ENCODE measurements at places on chromosomes 11 and 22. TPM values are rescaled to one million over a fixed set of nuclear protein-coding genes. Genes with fewer than 3 reads are reported as not detected.

The SHANK2 gene
- 18.4 TPM for total RNA-seq

The OR51E2 gene
- total RNA-seq = 1.1 TPM

The ASCL2 gene
- 0.42 TPM for total RNA-seq

The APOL1 gene
- 19.0 TPM for total RNA-seq

The C11orf71 gene
- 5.5 TPM for total RNA-seq

The RBMXL2 gene
- not detected for total RNA-seq

GRCh38 chr11:76844511-76844910, 16.2 kb upstream of the ACER3 start:
- H3K36me3 ChIP-seq = no peaks in the 10 kb centered on the region
- H3K27me3 ChIP-seq = peaks cover 11% of the 10 kb centered on the region
- no peak for DNase-seq
- H3K4me1 ChIP-seq = peaks cover 6% of the 10 kb centered on the region

- H3K4me3 ChIP-seq = no peak overlapping the region
- H3K4me1 ChIP-seq = no peaks in the 10 kb centered on the region
- DNase-seq = no peak
- H3K27me3 ChIP-seq = peaks cover 84% of the 10 kb centered on the region
- no peak overlapping the region for H3K27ac ChIP-seq
Observed at GRCh38 chr22:43435851-43436811, 24.3 kb downstream of the MPPED1 start.

- H3K27me3 ChIP-seq = no peaks in the 10 kb centered on the region
- peak overlapping the region; percentile 99 for H3K27ac ChIP-seq
- peak overlapping the region; percentile 90 for H3K4me3 ChIP-seq
Observed at GRCh38 chr22:31944700-31945442, 536 bp downstream of the YWHAH start.

GRCh38 chr11:115590254-115590653, 86.0 kb upstream of the CADM1 start:
- H3K36me3 ChIP-seq = no peaks in the 10 kb centered on the region
- H3K27me3 ChIP-seq = no peaks in the 10 kb centered on the region
- H3K4me1 ChIP-seq = no peaks in the 10 kb centered on the region
- no peak overlapping the region for H3K27ac ChIP-seq
- H3K4me3 ChIP-seq = no peak overlapping the region
- no peak for DNase-seq

GRCh38 chr11:70671083-70671482, 272.8 kb downstream of the CTTN start:
- DNase-seq = no peak
- no peak overlapping the region for H3K27ac ChIP-seq
- H3K27me3 ChIP-seq = no peaks in the 10 kb centered on the region

GRCh38 chr11:104776501-104777170, 121.6 kb downstream of the CASP12 start:
- H3K27ac ChIP-seq = no peak overlapping the region
- no peaks in the 10 kb centered on the region for H3K27me3 ChIP-seq
- DNase-seq = no peak
- H3K4me3 ChIP-seq = no peak overlapping the region
- H3K36me3 ChIP-seq = no peaks in the 10 kb centered on the region

DNA sequence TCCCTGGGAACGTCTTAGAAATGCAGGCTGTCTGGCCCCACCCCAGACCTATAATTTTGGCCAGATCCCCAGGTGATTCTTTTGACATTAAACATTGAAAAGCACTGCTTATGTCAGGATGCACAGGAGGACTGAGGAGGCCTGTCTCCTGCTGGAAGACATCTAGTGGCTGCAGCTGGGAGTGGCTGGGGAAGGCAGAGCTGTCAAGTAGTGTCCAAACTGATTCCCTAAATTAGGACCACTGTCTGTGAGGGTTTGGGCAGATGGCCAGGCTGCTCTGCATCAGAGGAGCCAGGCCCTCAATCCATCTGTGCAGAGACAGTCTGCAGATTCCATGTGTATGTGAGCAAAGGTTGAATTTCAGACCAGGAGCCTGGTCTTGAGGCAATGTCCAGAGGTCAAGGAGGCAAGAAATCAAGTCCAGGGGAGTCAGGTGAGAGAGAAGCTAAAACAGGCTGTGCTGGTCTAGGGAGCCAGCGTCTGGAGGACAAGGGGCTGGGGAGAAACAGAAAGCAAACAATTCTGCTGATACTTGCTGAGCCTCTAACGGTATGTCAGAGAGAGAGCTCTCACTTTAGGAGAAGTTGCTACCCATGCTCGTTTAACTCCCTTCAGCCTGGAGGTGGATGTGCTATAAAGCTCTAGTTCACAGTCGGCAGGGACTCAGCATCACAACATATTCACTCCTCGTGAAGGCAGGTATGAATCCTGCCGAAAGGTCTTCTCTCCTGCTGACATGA, 15.3 kb upstream of the SYTL2 start:
- H3K4me3 ChIP-seq = no peak overlapping the region
- H3K36me3 ChIP-seq = no peaks in the 10 kb centered on the region
- H3K27ac ChIP-seq = no peak overlapping the region
- peaks cover 11% of the 10 kb centered on the region for H3K4me1 ChIP-seq
- DNase-seq = no peak

DNA sequence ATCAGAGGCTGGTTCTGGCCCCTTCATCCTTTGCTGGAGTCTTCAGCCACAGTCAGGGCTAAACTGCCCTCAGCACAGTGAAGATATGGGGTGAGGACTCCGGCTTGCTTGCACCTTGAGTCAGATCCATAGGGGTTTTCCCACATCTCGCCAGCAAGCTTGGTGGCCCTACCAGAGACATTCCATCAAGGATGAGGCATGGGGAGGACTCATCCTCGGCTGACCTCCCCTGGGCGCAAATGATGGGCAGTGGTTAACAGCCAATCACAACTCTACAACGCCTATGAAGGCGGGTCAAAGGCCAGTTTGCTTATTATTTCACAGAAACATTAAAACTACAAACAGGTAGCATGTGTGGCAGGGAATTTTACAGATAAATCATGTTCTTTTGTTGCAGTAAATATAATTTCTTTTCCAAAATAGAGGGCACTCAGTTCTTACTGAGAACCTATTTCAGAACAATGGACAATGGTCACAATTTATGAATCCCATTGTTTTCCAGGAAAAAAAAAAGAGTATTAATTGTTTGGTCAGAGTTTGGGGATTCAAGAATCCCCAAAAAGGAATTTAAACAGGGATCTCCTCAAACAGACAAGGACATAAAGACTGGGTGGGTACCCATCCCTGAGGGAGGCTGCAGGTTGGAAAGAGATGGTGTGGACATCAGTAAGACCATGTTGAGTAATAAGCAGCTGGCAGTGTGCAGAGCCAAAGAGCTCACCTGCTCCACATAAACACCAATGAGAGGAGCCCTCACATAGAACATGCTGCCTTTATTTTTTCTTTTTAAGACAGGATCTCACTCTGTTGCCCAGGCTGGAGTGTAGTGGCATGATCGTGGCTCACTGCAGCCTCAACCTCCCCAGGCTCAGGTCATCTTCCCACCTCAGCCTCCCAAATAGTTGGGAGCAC, 14.8 kb downstream of the PLAAT3 start:
- no peaks in the 10 kb centered on the region for H3K27me3 ChIP-seq
- peak; percentile 83 for DNase-seq
- peaks cover 37% of the 10 kb centered on the region for H3K36me3 ChIP-seq
- H3K4me1 ChIP-seq = peaks cover 26% of the 10 kb centered on the region
- no peak overlapping the region for H3K27ac ChIP-seq

GRCh38 chr11:72236774-72237111, 7.2 kb downstream of the PHOX2A start:
- H3K4me1 ChIP-seq = peaks cover 65% of the 10 kb centered on the region
- peaks cover 7% of the 10 kb centered on the region for H3K27me3 ChIP-seq
- no peak overlapping the region for H3K4me3 ChIP-seq
- DNase-seq = no peak
- peak overlapping the region; percentile 86 for H3K27ac ChIP-seq
- H3K36me3 ChIP-seq = peaks cover 32% of the 10 kb centered on the region

DNA sequence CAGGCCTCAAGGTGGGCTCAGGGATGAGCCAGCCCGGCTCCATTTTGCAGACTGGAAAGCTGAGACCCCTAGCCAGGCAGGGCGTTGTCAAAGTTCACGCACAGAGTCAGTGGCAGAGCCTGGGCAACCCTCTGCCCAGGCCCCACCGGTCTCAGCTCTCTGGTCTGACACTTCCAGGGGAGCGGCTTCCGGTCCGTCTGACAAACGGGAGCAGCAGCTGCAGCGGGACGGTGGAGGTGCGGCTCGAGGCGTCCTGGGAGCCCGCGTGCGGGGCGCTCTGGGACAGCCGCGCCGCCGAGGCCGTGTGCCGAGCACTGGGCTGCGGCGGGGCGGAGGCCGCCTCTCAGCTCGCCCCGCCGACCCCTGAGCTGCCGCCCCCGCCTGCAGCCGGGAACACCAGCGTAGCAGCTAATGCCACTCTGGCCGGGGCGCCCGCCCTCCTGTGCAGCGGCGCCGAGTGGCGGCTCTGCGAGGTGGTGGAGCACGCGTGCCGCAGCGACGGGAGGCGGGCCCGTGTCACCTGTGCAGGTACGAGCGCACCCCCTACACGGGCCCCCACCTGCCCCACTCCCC, 36.0 kb downstream of the CD6 start:
- peaks cover 7% of the 10 kb centered on the region for H3K27me3 ChIP-seq
- no peaks in the 10 kb centered on the region for H3K36me3 ChIP-seq
- peaks cover 26% of the 10 kb centered on the region for H3K4me1 ChIP-seq
- H3K27ac ChIP-seq = no peak overlapping the region
- H3K4me3 ChIP-seq = peak overlapping the region; percentile 50

- H3K27ac ChIP-seq = no peak overlapping the region
- DNase-seq = no peak
- H3K36me3 ChIP-seq = peaks cover 32% of the 10 kb centered on the region
- H3K4me1 ChIP-seq = peaks cover 33% of the 10 kb centered on the region
Observed at GRCh38 chr22:19877626-19878339, 23.1 kb upstream of the GNB1L start.

DNA sequence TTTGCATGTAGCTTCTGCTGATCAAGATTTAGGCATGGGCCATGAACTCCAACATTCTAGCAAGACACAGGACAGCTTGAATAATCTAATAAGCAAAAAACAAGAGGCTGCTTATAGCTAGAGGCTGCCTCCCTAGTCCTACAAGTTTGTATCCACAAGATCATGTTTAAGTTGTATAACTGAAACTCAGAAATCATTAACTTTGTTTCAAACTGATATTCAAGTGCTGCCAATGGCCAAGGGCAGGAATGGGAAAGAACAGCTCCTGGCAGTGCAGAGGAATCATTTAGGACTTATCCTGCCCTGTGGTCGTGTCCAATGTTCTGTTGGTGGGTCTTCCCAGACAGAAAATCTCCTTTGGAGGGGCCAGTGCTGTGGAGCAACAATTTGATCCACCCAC, 209.6 kb upstream of the DDI1 start:
- no peak overlapping the region for H3K4me3 ChIP-seq
- no peaks in the 10 kb centered on the region for H3K36me3 ChIP-seq

DNA sequence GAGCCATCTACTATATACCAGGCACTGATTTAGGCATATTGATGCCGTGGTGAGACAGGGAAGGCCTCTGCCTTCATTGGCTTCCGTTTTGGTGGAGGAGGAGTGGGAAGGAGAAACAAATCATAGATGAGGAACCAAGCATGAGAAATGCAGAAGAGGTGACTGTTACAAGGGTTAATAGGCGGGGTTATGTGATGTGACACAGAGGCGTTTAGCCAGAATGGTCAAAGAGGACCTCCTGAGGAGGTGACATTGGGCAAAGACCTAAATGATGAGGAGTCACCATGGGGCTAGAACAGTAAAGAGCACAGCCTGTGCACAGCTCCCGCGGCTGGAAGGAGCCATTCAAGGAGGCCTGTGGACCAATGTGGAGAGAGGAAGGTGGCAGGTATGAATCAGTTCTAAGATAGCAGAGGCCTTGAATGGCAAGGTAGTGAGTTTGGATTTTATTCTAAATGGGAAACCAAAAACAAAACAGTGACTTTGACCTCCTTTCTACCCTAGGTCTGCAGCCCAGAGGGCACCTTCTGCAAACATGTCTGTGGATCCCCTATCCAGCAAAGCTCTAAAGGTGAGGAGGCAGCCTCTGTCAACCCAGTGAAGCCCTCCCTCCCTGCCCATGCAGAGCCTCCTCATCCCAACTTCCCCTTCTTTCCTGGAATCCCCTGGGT, 11.7 kb downstream of the MAFF start:
- no peak for DNase-seq
- H3K36me3 ChIP-seq = no peaks in the 10 kb centered on the region
- H3K4me3 ChIP-seq = no peak overlapping the region
- H3K27me3 ChIP-seq = no peaks in the 10 kb centered on the region

DNA sequence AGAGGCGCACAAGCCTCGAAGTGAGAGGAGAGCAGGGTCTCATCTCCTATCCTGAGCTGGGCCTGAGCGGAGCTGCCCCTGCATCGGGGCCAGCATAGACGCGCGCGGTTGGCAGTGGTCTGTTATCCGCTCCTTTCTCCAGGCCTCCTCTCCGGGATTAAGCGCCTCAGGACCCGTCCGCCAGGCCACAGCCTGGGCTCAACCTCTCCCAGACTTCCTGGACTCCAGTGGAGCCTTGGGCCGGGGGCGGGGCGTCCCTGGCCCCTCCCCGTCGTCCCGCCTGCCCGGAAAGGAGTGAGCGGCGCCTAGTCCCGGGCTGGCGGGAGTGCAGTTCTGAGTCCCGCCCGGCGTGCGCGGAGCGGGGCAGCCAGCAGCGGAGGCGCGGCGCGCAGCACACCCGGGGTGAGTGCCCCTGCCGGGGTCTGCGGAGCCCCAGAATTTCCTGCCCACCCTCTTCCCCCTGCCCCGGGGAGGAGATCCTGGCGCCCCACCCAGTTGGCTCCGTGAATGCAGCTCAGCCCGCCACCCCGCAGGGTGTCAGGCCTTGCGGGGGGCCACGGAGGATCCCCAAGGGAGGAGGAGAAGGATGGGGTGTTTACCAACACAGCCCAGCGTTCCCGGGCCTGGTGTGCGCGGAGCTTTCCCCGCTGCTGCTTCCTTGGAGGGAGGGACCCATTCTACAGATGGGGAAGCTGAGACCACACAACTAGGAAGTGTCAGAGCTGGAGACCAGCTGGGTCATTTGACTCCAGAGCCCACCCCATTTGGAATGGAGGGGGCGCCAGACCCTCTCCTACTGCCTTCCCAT, at the start of gene TCIRG1:
Gene TCIRG1 (plus strand): TSS at position 308 of the 808 bp plus-strand sequence. CDS start 2,247 bp downstream, outside the sequence.
- H3K27ac ChIP-seq = peak within 1 kb of the TSS; percentile 92
- H3K27me3 ChIP-seq = no peaks in the 10 kb centered on the region
- peak; percentile 96 for DNase-seq
- H3K36me3 ChIP-seq = peaks cover 17% of the 10 kb centered on the region
- H3K4me3 ChIP-seq = peak within 1 kb of the TSS; percentile 74
- peaks cover 42% of the 10 kb centered on the region for H3K4me1 ChIP-seq

GRCh38 chr22:29147331-29147899, 58.3 kb upstream of the EMID1 start:
- no peak for DNase-seq
- no peak overlapping the region for H3K27ac ChIP-seq
- H3K4me3 ChIP-seq = no peak overlapping the region
- peaks cover 3% of the 10 kb centered on the region for H3K36me3 ChIP-seq
- no peaks in the 10 kb centered on the region for H3K27me3 ChIP-seq

Data from esophagus muscularis mucosa (tissue), 4 donors.